ENCODE measurements at places on chromosomes 5 and 9.

GRCh38 chr9:20378851-20379250, 243.4 kb downstream of the MLLT3 start:
- no peak for DNase-seq

DNA sequence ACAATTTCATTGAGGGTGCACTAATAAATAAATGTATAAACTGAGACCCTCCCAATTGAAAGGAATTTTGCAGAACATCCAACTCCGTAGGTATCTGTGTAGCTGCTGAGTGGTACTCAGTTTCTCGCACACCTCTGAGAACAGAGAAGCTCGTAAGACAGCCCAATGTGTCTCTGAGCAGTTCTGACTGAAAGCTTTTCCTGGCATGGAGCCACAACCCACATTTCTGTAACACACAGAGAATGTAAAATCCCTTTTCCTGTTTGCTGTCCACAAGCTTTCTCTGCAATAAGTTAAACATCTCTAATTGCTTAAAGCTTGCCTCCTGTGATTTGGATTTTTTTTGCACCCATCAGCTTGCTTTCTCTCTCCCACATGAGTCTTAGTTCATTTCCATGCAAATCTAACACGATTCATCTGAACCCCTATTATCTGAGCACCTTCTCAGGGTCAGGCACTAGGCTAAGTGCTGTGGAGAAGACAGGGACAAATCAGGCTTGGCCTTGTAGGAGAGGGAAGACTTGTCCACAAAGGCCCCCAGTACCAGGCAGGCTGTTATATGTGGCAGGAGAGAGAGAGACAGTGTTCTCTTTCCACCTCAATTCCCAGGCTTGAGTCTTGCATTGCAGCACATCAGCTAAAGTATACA, 44.2 kb upstream of the COL15A1 start:
- DNase-seq, result peak; percentile 83

DNA sequence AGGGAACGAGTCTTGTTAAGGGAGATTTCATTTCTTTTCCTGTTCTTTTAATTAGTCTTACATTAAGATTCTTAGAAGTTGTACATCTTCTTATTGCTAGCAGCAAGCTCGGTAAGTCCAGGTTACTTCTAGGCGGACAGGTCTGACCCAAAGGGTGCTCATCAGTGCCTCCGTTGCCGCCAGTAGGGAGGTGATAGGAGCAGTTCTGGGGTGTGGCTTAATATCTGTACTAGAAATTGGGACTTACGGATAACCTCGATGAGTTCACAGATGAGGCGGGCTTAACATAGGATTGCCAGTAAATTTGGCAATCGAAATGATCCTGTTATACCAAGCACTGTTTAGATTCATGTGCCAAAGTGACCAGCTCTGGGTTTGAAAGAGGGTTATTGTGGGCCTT, 278.8 kb downstream of the FANCC start:
- no peak for DNase-seq

DNA sequence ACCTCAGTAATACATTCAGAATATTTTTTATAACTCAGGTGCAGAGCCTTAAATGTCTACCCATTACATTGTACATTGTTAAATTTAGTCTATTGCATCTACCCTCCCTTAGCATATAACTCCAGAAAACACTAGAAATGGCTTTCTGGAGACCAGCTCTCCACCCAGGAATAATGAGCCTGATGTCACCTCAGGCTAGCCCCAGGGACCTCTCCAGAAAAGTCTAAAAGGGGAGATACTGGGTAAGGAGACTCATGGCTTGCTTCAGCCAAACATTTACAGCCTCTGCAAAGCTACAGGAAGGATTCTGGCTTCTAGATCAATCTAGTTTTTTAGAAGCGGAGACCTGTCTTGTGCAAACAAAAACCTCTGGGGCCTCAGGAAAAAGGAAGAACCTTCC, 13.8 kb upstream of the SUSD1 start:
- DNase-seq, result no peak

- no peak for DNase-seq
Observed at GRCh38 chr5:4563400-4563799, 576.7 kb upstream of the ADAMTS16 start.

DNA sequence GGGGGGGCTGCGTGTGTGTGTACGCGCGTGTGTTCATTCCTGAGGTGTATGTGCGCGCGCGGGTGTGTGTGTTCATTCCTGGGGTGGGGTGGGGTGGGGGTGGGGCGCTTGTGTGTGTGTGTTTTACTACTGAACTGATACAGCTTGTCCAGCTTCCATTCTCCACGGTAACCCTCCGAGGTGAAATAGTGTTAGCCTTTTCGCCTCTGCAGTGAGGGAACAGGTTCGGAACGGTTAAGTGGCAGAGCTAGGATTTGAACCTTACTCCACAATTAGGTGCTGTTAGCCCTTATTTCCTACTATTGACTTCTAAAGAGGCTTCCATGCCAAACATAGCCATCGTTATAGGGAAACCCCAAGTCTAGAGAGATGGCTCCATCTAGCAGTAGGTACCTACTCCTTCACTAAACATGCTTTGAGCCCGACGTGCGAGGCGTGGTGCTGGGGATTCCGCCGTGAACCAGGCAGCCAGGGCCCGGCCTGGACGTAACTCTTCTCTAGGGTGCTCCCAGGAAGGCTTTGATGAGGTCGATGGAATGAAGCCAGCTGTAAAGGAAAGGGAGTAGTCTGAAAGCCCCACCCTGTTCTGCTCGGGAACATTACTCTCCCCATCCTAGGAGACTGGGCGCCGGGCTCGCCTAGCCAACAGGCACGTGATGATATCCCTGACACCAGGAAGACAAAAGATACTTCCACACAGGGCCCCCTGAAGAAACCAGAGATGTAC, 782 bp upstream of the SKP1 start:
- DNase-seq, result no peak

- DNase-seq, result no peak
Observed at GRCh38 chr9:37034305-37034937, 353 bp upstream of the PAX5 start.

Measured in mesenchymal stem cell (in vitro differentiated cells and primary cell).